ENCODE measurements at places on chromosomes 1 and 21. TPM values are rescaled to one million over a fixed set of nuclear protein-coding genes. Genes with fewer than 3 reads are reported as not detected.

DNA sequence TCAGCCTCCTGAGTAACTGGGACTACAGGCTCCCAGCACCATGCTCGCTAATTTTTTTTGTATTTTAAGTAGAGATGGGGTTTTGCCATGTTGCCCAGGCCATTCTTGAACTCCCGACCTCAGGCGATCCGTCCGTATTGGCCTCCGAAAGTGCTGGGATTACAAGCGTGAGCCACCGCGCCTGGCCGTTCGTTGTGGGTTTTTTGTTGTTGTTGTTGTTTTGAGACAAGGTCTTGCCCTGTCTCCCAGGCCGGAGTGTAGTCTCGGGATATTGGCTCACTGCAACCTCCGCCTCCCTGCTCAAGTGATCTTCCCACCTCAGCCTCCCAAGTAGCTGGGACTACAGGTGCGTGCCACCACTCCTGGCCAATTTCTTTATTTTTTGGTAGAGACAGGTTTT is 4.7 kb upstream of the INAVA start:
- H3K27ac ChIP-seq = peak overlapping the region; percentile 89
- DNase-seq = no peak
- H3K36me3 ChIP-seq = peaks cover 47% of the 10 kb centered on the region
- H3K27me3 ChIP-seq = no peaks in the 10 kb centered on the region
- peaks cover 65% of the 10 kb centered on the region for H3K4me1 ChIP-seq

Gene ACADM
- total RNA-seq = 19.2 TPM

GRCh38 chr1:160768295-160768657 is 27.7 kb upstream of the LY9 start:
- no peak overlapping the region for H3K4me3 ChIP-seq
- DNase-seq = peak; percentile 68
- H3K4me1 ChIP-seq = peaks cover 8% of the 10 kb centered on the region
- H3K36me3 ChIP-seq = no peaks in the 10 kb centered on the region
- H3K27me3 ChIP-seq = peaks cover 27% of the 10 kb centered on the region
- H3K27ac ChIP-seq = no peak overlapping the region

DNA sequence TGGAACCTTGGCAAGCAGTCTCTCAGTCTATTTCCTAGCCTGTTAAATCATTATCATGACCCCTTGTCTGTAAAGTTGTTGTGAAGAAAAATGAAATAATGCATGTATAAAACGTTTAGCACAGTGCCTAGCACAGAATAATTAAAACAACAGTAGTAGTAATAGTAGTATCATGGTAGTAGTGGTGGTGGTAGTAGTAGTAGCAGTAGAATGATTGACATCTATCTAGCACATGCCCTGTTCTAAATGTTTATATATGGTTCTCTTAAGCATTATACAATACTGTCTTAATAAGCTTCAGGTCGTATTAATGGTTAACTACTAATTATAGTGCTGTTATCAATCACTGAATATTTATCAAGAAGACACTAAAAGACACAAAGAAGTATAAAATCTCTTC is 46.7 kb downstream of the GPR3 start:
- H3K4me3 ChIP-seq = no peak overlapping the region
- no peaks in the 10 kb centered on the region for H3K36me3 ChIP-seq
- no peak for DNase-seq
- H3K27ac ChIP-seq = no peak overlapping the region
- peaks cover 24% of the 10 kb centered on the region for H3K4me1 ChIP-seq
- H3K27me3 ChIP-seq = no peaks in the 10 kb centered on the region

GRCh38 chr1:18751425-18751824 is 108.0 kb downstream of the TAS1R2 start:
- peaks cover 93% of the 10 kb centered on the region for H3K27me3 ChIP-seq
- no peak for DNase-seq
- no peak overlapping the region for H3K4me3 ChIP-seq
- H3K4me1 ChIP-seq = no peaks in the 10 kb centered on the region
- no peak overlapping the region for H3K27ac ChIP-seq
- no peaks in the 10 kb centered on the region for H3K36me3 ChIP-seq

- peak overlapping the region; percentile 83 for H3K4me3 ChIP-seq
- H3K4me1 ChIP-seq = peaks cover 35% of the 10 kb centered on the region
- peaks cover 49% of the 10 kb centered on the region for H3K27me3 ChIP-seq
- H3K36me3 ChIP-seq = peaks cover 44% of the 10 kb centered on the region
These were observed 14.0 kb downstream of the NR5A2 start for GRCh38 chr1:200041337-200042118.

Gene NEXN
- total RNA-seq = 2.0 TPM

Gene LRRC71
- total RNA-seq = not detected

Gene CDA
- total RNA-seq = 7.4 TPM

Measured in Calu3 (cell line).